ENCODE measurements at places on chromosomes 1 and 21. TPM values are rescaled to one million over a fixed set of nuclear protein-coding genes. Genes with fewer than 3 reads are reported as not detected.

The LMX1A gene
- total RNA-seq: not detected

DNA sequence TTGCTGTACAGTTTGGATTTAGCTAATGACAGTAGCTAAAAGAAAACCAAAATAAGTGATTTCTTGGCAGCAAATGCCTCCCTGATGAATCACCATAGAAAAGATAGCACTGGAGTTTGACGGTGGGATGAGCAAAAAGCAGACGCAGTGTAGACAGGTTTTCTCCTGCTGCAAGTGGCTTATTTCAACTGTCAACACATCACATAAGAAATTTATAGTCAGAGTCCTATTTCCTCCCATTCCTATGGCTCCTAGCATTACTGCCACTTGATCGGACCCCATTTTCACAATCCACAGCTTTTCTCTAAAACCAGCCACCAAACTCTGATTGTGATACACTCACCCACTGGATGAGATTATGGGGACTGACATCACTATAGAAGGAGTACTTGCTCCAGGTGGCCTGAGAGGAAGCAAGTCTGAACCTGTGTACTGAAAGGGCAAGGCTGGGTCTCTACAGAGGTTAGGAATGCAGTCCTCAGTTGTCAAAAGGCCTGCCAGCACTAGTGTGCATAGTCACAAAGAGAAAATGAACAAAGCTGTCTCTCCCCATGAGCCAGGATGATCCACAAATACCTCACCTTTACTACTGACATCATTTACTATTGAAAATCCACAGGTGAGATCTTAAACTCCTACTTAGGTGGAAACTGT, 359.8 kb downstream of the LTN1 start:
- DNase-seq: peak; percentile 18

The AKR7A3 gene
- total RNA-seq: 0.88 TPM

DNA sequence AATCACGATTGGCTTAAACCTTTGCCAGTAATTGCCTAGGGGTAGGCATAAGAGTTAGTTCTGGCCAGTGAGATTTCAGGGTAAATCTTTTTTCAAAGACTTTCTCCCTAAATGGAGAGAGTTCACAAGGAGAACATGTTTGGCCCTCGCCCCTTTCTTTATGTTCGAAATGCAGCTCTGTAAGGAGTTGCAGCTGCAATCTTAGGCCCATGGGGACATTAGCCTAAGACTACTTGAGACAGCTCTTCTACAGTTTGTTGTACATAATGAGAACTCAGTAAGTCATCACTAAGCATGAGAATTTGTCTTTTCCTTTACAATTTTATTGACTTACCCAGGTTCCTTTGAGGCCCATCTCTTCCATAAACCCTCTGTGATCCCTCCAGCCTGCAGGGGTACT, 40.4 kb upstream of the GADD45A start:
- no peak for DNase-seq

- no peak for DNase-seq
These were observed 1.7 kb upstream of the PRDM16 start for GRCh38 chr1:3067301-3067670.

DNA sequence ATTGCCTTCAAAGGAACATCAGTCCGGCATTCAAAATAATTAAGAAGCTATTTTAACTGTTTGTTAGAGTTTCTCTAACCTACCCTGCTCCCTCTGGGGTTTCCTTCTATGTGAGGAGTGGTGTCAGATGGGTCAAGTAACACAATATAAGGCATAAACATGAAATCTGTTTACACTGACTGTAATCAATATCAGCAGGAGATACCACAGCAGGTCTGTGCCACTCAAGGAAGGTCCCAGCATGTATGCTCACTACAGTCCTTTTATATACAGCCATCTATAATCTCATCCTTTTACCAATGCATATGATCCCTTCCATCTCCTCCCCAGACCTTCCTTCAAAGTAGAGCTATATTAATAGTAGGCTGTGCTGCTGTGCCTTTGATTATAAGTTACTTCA, 25.4 kb downstream of the EEIG2 start:
- DNase-seq: no peak

DNA sequence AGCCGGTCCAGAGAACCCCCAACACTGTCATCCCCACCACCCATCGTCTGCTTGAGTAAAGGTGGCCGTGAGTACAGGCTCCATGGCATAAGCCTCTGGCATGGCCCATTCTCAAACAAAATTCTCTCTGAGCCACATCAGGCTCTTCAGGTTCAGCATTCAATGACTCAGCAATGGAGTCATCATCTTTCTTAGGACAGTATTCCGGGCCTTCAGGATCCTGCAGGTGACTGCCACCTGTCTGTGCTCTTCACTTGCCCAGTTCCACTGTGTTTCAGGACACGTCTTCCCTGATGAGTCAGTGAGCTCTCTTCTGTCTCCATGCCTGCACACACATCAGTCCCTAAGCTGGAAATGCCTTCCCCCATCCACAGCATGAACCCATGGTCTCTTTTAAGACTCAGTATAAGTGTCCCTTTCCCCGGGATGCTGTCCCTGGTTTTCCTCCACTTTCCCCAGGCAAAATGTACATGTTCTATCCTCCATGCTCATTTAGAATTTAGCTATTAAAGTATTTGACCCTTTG, 81.1 kb upstream of the FGGY start:
- no peak for DNase-seq

The DEPDC1 gene
- total RNA-seq: 2.1 TPM

GRCh38 chr1:225428881-225429455, 1.1 kb upstream of the LBR start:
- DNase-seq: no peak

- no peak for DNase-seq
These were observed 6.7 kb downstream of the PHC2 start for GRCh38 chr1:33424205-33424604.

DNA sequence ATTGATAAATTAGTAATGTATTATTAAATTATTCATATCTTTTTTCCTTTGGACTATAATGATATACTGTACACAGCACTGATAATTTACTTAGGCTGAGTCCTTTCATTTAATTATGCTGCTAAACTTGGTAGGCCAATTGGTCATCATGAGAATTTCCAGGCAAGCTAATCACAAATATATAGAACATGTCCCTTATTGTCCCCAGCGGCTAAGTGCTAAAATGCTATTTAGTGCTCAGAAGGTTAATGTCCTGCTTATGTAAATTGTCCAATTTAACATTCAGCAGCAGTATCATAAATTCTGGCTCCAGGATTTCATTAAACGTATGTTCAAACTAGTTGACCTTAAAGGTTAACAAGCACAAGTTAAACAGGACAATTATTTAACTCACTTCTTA, 30.0 kb upstream of the RRP15 start:
- DNase-seq: no peak

DNA sequence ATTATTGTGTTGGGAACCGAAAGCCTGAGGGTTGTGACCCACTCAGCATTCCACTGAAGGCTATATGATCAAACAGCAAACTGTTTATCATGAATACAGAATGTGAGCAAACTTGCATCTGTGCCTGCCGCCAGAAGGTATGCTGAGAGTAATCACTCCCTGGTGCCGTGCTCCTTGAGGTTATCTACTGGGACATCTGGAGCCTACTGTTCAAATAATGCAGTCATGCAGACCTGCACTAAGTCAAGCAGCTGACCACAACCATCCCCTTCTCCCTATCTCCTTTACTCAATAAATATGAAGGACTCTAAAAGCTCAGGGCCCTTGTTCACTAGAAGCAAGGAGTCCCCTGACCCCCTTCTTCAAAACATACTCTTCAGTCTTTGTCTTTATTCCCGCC, 13.5 kb downstream of the GSTM5 start:
- no peak for DNase-seq

GRCh38 chr21:37447288-37447936, 80.8 kb downstream of the DYRK1A start:
- DNase-seq: no peak

The CROCC gene
- 22.9 TPM for total RNA-seq

DNA sequence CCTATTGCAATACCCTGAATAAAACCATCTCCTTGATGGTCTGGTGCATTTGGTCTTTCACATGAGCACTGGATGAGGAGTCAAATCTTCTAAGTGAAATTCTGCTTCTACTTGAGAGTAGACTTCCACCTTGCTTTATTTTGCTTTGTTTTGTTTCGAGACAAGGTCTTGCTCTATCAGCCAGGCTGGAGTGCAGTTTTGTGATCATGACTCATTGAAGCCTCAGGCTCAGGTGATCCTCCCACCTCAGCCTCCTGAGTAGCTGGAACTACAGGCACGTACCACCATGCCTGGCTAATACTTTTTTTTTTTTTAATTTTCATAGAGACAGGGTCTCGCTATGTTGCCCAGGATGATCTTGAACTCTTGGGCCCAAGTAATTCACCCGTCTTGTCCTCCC, 65.8 kb upstream of the F3 start:
- no peak for DNase-seq

All from glomerular endothelial cell (primary cell).